ENCODE measurements at places on chromosomes 11 and 22.

GRCh38 chr11:17386331-17387084 is 2.0 kb downstream of the KCNJ11 start:
- DNase-seq: peak; percentile 52

- DNase-seq: no peak
Measured at GRCh38 chr11:19323502-19323901, 82.8 kb upstream of the E2F8 start.

DNA sequence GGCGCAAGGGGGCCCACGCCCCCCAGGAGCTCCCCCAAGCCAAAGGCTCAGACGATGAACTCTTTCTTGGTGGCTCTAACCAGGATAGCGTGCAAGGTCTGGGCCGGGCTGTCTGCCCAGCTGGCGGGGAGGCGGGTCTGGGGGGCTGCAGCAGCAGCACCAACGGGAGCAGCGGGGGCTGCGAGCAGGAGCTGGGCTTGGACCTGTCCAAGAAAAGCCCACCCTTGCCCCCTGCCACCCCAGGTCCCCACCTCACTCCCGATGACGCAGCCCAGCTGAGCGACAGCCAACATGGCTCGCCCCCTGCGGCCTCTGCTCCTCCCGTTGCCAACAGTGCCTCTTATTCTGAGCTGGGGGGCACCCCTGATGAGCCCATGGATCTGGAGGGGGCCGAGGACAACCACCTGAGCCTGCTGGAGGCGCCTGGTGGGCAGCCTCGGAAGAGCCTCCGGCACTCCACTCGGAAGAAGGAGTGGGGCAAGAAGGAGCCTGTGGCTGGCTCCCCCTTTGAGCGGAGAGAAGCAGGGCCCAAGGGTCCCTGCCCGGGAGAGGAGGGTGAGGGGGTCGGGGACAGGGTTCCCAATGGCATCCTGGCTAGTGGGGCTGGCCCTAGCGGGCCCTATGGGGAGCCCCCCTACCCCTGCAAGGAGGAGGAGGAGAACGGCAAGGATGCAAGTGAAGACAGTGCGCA is 21.6 kb upstream of the TMEM191C start:
- DNase-seq: no peak

DNA sequence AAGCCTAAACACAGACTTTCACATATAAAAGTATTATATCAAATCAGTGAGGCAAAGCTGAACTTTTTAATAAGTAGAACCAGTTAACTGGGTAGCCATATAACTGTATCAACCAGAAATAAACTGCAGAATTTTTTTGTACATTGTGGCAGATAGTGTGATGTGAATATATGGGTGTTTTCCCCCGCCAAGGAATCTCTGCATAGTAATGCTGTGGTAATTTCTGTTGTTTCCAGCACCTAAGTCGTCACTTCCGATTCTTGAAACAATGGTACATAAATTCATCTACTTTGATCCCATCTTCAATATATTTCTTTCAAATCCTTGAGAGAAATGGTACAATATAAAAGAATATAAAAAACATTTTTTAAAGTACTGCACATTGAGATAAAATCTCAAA is 39.6 kb downstream of the NARS2 start:
- no peak for DNase-seq

DNA sequence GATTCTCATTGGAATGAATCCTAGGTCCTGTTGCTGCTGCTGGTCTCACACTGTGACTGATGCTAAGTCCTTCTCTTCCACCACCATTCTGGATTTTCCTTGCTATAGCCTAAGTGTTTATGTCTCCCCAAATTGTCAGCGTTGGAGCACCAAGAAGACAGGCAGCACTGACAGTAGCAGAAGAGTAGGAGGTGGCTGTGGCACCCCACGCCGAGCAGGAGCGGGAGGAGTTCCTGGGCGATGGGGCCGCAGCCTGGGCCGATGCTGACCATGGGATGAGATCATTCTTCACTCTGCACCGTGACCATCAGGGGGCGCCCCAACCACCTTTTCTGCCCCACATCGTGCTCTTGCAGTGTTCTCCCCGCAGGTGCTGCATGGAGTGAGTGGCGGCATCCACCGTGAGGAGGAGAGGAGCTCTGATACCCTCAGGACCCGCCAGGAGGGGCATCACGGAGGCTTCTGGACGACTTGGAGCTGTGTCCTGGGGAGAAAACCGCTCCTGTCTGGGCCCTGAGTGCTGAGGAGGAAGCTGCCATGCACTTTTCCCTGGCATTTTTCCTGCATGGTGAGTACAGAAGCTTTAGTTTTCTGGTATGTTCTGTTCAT is 57.0 kb downstream of the LRRC74B start:
- peak; percentile 72 for DNase-seq

GRCh38 chr22:20153945-20154344 is 3.1 kb upstream of the CCDC188 start:
- no peak for DNase-seq

DNA sequence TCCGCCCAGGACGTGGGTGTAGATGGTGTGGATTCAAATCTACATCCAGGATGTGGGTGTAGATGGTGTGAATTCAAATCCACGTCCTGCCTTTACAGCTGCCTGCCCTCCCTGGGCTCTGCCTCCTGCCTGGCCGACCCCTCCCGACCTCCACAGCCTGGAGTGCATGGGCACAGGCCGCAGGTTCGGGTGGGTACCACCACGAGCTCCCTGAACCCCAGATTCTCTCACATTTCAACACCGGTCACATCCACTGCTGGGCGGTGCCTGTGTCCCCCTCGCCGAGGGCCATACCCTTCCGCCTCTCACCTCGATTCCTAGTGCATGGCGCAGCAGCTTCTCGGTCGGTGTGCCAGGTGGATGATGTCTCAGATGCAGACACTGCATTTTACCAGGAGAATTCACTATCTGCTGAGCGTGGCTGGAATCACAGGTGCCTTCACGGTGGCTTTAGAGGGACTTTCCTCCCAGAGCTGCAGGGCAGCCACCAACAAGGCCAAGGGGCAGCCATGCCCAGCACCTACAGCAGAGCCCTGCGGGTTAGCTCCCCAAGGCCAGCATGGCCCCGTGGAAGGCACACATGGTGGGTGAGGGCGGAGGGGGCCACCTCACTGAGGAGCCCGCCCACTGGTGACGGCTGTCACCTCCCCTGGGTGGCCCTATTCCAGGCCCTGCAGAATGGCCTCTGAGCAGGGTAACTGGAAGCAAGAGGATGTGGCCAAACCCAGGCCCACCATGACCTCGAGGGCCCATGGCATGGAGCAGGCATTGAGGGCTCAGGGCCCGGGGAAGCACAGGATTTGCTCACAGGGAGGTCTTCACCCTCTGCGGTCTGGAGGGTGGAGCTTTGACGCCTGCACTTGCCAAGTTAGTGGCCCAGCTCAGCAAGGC is 638.5 kb downstream of the TBC1D22A start:
- no peak for DNase-seq

DNA sequence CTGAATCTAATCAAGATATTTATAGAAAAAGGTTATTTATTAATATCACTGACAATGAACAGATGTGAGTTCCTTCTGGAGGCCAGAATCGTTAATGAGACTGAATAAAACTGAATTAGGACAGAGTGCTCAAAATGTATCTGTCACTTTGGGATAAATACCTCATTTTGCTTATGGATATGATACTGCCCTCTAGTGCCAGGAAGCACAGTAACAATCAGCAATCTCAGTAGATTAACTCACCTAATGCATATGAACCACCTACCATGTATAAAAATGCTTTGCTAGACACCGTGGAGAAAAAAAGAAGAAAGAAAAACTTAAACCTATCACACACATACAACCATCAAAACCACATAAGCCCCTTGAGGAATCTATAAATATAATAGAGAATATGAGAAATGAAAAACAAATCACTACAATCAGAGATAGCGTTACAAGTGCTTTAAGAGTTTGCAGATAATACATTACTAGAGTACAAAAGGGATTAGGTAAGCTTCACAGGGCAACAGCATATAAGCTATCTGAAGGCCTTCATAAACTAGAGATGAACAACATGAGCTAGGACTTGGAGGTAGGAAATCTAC is 117.4 kb downstream of the SGSM3 start:
- DNase-seq: peak; percentile 17

GRCh38 chr11:132196928-132197327 is 826.5 kb downstream of the NTM start:
- DNase-seq: no peak

GRCh38 chr22:18995327-18995711 is 59.2 kb upstream of the PRODH start:
- no peak for DNase-seq
